ENCODE measurements at places on chromosomes 11 and 22.
A peak's percentile ranks its signal among the peaks of the same experiment; 100 is the strongest.

DNA sequence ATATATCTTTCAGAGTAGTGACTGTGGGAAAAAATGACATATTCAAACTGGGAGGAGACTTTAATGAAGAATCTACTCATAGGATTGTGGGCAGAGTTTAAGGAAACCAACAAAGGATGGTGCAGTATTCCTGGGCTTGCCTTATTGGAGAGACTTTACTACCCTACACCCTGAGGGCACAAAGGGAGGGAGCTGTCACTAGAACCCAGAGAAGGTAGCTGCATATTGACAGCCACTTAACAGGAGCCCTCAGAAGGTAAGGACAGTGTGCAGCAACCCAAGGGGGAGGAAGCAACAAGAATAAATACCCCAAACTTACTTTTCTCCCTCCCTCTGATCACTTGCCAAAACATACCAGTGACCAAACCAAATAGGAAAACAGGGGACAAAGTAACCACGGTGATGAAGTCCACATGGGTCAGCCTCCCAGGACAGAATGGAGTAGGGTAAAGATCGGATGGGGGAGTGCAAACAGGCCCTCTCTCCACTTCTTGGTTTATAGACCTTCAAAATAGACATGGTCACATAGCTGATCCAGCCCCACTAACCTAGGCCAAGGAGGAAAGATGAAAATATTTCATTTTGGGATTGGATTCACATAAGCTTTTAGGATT lies 121.8 kb upstream of the SESN3 start:
- no peak for DNase-seq

GRCh38 chr22:16829985-16830384 lies 4.8 kb upstream of the XKR3 start:
- no peak for DNase-seq

DNA sequence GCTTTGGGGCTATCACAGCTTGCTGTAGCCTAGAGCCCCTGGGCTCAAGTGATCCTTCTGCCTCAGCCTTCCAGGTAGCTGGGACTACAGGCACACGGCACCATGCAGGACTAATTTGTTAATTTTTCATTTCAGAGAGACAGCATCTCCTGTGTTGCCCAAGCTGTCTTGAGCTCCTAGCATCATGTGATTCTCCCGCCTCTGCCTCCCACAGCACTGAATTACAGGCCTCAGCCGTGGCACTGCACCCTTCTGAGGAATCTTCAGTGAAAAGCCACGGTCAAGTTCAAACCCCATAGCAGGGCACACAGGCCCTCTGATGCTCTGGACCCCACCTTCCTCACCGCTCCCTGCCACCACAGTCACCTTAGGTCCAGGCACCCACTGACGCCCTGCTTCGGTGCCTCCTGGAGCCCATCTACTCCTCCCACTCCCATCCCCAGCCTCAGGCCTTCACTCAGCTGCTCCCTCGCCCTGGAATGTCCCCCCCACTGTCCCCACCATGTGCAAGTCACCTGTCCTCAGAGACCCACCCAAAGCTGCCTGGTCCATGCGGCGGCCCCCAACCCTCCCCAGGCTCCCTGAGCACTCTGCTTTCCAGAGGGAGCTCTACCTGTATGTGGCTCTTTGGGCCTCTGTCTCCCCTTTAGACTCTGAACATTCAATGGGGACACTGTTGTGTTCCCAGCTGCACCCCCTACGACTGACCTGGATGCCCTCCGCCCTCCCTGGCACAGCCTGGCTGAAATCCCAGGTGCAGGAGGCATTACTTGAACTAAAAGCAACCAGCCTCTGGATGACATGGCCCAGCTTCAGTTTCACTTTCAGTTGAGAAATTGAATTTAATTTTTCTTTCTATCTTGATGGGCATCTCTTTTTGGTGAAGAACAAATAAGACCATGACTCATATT lies 1.6 kb downstream of the APOL2 start:
- peak; percentile 7 for DNase-seq

GRCh38 chr11:16505481-16505880 lies 149.1 kb upstream of the SOX6 start:
- DNase-seq, result no peak

DNA sequence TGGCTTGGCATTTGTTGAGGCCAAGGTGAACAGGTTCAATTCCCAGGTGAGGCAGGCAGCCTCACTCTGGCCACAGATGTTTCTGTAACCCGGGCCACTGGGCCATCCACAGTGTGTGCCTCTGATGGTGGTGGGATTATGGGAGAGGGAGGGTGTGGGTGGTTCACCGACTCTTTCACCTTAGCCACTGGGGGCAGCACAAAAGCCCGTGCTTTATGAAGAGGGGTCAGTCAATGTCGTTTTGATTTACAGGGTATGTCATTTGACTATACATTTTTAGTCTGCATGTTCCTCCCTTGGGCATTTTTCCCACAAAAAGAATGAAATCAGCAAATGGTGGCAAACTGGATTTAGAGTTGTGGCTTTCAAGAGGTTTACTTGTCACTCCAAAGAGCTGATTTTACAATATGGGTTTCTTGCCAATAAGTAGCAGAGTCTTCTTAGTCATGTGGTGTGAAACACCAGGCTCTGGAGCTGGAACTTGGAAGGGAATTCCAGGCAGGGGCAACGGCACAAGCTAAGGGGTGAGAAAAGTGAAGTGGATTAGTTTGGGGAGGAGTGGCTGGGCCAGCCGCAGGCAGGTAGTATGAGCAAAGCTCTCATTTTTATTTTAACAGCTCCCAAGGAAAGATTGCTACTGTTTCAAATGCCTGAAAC lies 217.8 kb upstream of the ZBED5 start:
- DNase-seq, result no peak

- no peak for DNase-seq
Measured at GRCh38 chr11:70826541-70827335, 425.6 kb downstream of the SHANK2 start.

GRCh38 chr11:118156531-118157185 lies 4.0 kb upstream of the SCN4B start:
- DNase-seq, result no peak

- no peak for DNase-seq
Measured at GRCh38 chr11:117188620-117189081, 10.1 kb downstream of the SIDT2 start.

- no peak for DNase-seq
Measured at GRCh38 chr11:33649944-33650343, 50.7 kb downstream of the C11orf91 start.

- no peak for DNase-seq
Measured at GRCh38 chr11:81030186-81030585, 1589.4 kb upstream of the TENM4 start.

GRCh38 chr11:62645946-62646824 lies at the start of gene GANAB:
Gene GANAB (minus strand): TSS chr11:62646613. CDS start chr11:62646599, 14 bp downstream.
- DNase-seq, result peak; percentile 97

GRCh38 chr11:69055598-69056516 lies 7.1 kb downstream of the TPCN2 start:
- DNase-seq, result peak; percentile 96

DNA sequence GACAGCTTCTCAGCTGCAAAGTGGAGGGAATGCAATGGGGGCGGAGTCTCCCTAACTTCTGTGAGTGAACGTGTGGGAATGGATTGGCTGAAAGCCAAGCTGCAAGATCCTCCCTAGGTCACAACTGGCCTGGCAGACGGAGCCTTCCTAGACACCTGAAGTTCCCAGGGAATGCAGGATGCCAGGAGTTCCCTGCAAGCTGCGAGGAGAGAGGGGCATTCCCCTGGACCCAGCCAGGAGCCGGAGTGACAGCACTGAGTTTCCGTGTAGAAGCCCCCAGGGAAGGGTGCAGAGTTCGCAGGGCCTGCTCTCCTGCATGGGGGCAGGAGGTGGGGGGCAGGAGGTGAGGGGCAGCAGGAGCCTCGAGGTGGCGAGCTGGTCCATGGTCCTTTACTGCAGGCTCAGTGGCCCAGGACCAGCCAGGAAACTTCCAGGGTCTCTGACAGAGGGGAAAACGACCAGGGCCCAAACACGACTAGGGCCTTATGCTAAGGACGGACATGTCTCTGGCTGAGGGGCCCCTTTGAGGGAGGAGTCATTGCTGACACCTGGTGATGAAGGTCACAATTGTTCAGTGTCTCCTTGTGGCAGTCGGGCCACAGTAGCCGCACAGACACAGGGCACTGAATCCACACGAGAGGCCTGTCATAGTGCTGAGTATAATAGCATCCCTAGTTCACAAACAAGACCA lies 141.4 kb downstream of the FBXO7 start:
- no peak for DNase-seq

- no peak for DNase-seq
Measured at GRCh38 chr11:66192181-66192863, 76.1 kb upstream of the RAB1B start.

- DNase-seq, result no peak
Measured at GRCh38 chr11:21965221-21965620, 227.7 kb upstream of the ANO5 start.

DNA sequence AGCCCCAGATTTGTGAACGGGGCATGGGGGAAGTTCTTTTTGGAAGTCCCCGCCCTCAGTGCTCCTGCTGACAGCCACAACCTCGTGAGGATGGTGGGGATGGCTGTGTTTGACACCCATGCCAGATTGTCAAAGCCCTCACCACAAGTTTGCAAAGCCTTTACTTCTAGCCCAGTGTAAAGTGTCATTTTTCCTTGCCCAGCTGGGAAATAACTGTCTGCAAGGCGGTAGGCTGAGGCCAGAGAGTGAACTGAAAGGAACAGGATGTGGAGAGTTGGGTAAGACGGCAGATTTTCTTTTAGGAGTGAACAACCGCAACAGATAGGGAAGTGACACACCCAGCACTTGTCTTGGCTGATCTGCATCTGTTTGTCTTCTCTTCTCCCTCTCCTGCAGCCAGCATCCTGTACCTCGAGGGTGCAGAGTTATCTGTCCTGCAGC lies 13.6 kb downstream of the IL17RA start:
- DNase-seq, result peak; percentile 100

DNA sequence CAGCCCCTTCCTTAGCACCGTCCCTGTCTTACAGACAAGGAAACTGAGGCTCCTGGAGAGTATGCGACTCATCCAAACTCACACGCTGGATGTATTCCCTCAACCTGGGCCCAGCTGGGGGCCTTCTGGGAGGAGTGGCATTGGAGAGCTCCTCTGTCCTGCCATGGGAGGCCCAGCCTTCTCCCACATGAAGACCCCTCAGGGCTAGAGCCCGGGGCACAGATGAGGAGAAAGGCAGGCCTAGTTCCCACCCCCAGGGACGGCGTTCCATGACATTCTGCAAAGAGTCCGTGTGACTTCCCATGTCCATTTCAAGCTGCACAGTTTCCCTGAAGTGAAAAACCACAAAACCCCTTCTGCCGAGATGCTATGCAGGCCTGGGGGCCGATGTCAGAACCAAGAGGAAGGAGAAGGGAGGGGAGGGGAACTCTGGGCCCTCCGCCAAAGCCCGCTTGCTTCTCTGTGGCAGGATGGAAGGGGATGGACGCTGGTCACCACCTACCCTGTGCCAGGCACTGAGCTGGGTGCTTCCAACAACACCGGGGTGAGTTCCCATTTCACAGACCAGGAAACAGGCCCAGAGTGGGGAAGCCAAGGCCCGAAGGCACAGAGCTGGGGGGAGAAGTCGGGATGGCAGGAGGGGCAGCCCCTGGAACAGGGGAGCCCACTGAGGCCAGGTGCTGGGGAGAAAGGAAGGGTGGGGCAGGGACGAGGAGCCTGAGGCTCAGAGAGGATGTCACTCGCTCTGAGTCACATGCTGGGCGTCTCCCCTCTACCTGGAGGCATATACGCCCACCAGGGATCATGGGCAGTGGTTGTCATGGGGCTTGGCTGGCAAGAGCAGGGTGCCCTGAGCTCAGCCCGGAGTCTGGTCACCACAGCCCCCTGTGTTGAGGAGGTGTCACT lies 15.7 kb downstream of the RAC2 start:
- DNase-seq, result peak; percentile 41

- DNase-seq, result peak; percentile 74
Measured at GRCh38 chr11:121059605-121060004, 35.7 kb downstream of the TBCEL start.

- peak; percentile 61 for DNase-seq
Measured at GRCh38 chr11:65141896-65142494, 7.7 kb upstream of the SYVN1 start.

DNA sequence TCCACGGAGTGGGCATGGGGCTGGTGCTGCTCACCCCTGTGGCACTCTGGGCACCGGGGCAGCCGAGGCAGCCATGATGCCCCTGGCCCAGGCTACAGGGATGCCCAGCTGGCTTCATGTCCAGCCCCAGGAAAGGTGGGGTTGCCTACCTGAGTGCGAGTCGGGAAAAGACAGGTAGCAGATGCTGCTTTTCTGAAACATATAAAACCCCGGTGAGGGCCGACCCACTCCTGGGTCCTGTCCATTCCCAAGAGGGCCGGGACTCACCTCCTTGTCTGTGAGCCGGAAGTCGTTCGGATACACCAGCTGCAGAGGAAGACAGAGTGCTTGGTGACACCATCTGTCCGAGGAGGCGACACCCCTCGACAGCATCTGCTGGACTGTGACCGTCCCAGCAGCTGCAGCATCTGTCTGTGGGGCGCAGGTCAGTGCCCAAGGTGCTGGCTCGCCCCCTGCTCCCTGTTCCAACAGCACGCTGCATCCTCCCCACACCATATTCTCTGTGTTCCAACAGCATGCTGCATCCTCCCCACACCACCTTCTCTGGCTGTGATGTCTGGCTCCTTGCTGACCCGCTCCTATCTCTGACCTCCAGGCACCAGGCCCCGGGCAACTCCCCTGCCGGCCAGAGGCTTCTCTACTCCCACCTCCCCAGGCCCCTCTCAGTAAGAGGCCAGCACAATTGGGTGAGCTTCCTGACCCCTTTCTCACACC lies 8.0 kb downstream of the DENND6B start:
- DNase-seq, result no peak
